ENCODE measurements at places on chromosomes 12 and 14.
A peak's percentile ranks its signal among the peaks of the same experiment; 100 is the strongest.

DNA sequence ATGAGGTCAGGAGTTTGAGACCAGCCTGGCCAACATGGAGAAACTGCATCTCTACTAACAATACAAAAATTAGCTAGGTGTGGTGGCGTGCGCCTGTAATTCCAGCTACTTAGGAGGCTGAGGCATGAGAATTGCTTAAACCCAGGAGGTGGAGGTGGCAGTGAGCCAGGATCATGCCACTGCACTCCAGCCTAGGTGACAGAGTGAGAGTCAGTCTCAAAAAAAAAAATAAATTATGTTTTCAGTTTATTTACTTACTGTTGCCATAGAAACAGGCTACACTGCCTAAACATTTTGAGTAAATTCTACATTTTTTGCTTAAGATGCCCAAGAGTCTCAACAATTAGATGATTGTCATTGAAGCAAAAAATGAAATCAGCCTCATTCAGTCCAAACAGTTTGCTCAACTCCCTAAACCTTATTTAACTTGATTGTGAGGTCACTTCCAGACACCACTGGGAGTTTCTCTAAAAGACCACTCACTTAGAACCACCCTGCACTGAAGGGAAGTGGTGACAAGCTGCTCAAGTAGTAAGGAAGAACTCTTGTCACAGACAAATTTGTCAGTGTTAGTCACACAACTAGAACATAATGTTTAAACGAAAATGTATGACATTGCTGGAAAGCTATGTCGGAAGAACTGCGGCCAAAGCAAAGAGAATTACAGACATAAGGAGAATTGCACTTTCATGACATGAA is 9.8 kb upstream of the GNPNAT1 start:
- H3K36me3 ChIP-seq, result no peaks in the 10 kb centered on the region
- peaks cover 5% of the 10 kb centered on the region for H3K27me3 ChIP-seq
- no peak overlapping the region for H3K4me3 ChIP-seq

GRCh38 chr14:105223770-105224544 is 24.4 kb upstream of the BTBD6 start:
- peaks cover 32% of the 10 kb centered on the region for H3K36me3 ChIP-seq
- no peaks in the 10 kb centered on the region for H3K4me1 ChIP-seq
- H3K4me3 ChIP-seq, result no peak overlapping the region
- no peak for DNase-seq
- H3K27me3 ChIP-seq, result no peaks in the 10 kb centered on the region

DNA sequence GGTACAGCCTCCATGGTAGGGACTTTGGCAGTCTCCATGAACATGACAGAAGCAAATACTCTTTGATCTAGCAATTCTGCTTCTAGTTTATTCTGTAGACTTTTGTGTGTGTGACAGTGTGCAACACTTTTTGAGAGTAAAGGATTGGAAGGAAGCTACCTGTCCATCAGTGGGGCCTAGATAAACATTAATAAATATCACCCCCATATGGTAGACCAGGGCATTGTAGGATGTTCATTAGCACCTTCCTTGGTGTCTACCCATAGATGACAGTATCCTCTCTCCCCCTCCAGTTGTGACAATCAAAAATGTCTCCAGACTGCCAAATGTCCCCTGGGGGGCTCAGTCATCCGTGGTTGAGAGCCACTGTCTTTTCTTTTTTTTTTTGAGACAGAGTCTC is 10.8 kb downstream of the SNRNP35 start:
- DNase-seq, result no peak
- peaks cover 5% of the 10 kb centered on the region for H3K4me1 ChIP-seq
- H3K4me3 ChIP-seq, result no peak overlapping the region
- H3K27me3 ChIP-seq, result no peaks in the 10 kb centered on the region
- no peak overlapping the region for H3K27ac ChIP-seq

- DNase-seq, result no peak
- no peak overlapping the region for H3K4me3 ChIP-seq
- H3K36me3 ChIP-seq, result peaks cover 6% of the 10 kb centered on the region
- H3K27ac ChIP-seq, result no peak overlapping the region
Measured at GRCh38 chr12:109729801-109730200, 16.2 kb downstream of the FAM222A start.

DNA sequence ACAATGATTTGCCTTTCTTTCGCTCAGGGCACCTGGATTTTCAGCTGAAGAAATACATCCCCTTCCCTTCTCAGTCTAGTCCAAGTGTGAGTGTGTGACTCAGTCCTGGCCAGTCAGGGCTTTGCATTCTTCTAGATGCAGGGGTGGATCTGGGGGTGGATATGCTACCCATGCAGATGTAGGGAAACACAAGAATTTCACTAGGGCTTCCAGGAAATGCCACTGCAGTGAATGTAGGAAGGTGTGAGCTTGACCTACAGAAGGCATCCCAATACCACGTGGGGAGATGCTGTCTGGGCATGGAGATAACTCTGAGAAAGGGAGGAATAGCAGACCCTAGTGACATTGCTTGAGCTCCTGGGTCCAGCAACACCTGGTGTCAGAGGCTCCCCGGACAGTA is 404.2 kb downstream of the GLT1D1 start:
- no peak for DNase-seq
- no peaks in the 10 kb centered on the region for H3K36me3 ChIP-seq
- H3K4me1 ChIP-seq, result no peaks in the 10 kb centered on the region
- H3K4me3 ChIP-seq, result no peak overlapping the region
- H3K27ac ChIP-seq, result no peak overlapping the region

- peaks cover 4% of the 10 kb centered on the region for H3K36me3 ChIP-seq
- H3K27ac ChIP-seq, result peak overlapping the region; percentile 33
- DNase-seq, result no peak
- H3K4me3 ChIP-seq, result no peak overlapping the region
- H3K27me3 ChIP-seq, result no peaks in the 10 kb centered on the region
Measured at GRCh38 chr12:111976291-111976690, 36.7 kb downstream of the TMEM116 start.
